Stimulated activated CD4-positive, alpha-beta T cell treated with anti-CD3 and anti-CD28 coated beads, Interleukin-1b, Interleukin-23, amount 100 ng/mL, for 4 hours (primary cell): ENCODE measurements at places on chromosomes 12 and 14.

DNA sequence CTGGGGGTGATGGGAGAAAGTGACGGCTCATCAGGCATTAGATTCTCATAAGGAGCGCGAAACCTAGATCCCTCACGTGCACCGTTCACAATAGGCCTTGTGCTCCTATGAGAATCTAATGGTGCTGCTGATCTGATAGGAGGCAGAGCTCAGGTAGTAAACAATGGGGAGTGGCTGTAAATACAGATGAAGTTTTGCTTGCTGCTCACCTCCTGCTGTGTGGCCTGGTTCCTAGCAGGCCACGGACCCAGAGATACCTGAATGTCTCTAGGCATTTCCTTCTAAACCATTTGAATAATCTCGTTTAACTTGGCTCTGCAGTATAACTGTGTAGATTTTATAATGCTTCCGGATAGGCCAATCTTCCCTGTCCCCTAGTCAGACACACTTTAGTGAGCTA is 13.0 kb downstream of the TBC1D30 start:
- DNase-seq: no peak

DNA sequence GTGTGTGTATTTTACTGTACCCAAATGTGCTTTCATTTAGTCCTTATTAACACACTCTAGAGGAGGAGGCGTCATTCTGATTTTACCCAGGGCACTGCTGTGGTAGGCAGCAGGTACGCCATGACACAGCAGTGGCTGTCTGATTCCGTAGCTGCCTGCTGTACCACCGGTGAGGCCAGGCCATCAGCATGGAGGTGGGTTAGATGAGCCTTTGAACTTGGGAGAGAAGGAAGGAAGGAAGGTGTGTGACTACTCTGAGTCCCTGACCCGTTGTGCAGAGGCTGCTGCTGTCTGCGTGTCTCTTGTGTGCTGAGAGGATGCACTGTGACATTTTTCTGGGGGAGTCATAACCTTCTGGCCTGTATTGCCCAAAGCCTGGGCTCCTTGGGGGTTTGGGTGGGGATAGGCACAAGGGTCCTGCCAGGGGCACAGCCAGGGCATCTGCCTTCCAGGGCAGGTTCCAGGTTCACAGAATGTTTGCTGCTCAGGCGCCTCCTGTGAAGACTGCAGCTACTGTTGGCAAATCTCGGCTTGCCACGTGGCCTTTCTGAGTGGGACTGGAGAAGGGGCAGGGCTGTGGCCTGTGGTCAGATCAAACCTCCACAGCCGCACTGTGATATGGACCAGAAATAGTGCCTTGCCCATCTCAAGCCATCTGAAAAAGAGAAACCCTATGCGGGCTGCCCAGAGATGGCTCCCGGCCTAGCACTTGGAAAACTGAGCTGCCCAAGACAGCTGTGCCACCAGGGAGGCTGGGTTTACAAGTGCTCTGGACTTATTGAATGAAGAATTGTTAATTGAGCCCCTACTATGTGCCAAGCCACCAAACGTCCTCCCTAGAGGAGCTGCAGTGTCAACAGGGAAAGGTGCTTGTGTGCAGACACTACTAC is 47.1 kb downstream of the MLXIP start:
- no peak for DNase-seq

GRCh38 chr14:74217672-74218448 is 21.4 kb upstream of the VSX2 start:
- peak; percentile 79 for DNase-seq

- DNase-seq: no peak
Measured at GRCh38 chr12:130846369-130846768, 7.3 kb upstream of the STX2 start.

- DNase-seq: no peak
Measured at GRCh38 chr14:94278731-94279130, 14.3 kb downstream of the SERPINA10 start.

GRCh38 chr14:53515276-53515675 is 362.2 kb upstream of the DDHD1 start:
- no peak for DNase-seq

GRCh38 chr12:25979563-25979962 is 21.1 kb downstream of the RASSF8 start:
- DNase-seq: no peak
